ENCODE measurements at places on chromosomes 12 and 14. TPM values are rescaled to one million over a fixed set of nuclear protein-coding genes. Genes with fewer than 3 reads are reported as not detected.

Gene OR6J1
- not detected for total RNA-seq

Gene FGF6
- not detected for total RNA-seq

Gene SLC25A29
- 24.1 TPM for total RNA-seq

Gene REM2
- total RNA-seq: 0.26 TPM

Gene RFX4
- total RNA-seq: not detected

Gene SLC39A9
- total RNA-seq: 81.9 TPM

Gene SLC2A14
- total RNA-seq: 0.17 TPM

Gene LMNTD1
- total RNA-seq: not detected

Gene SERPINA10
- not detected for total RNA-seq

Gene GPRC5D
- not detected for total RNA-seq

Gene ART4
- not detected for total RNA-seq

Gene DNAH10
- 0.33 TPM for total RNA-seq

Gene FERMT2
- total RNA-seq: 128 TPM

Gene HOXC6
- total RNA-seq: 0.17 TPM
